ENCODE measurements at places on chromosomes 11 and 22. TPM values are rescaled to one million over a fixed set of nuclear protein-coding genes. Genes with fewer than 3 reads are reported as not detected.

Gene C11orf97
- total RNA-seq: not detected

Gene TMEM86A
- total RNA-seq: 1.7 TPM

GRCh38 chr22:24401931-24402367, 25.4 kb upstream of the ADORA2A start:
- no peaks in the 10 kb centered on the region for H3K4me1 ChIP-seq
- H3K36me3 ChIP-seq: peaks cover 3% of the 10 kb centered on the region
- H3K4me3 ChIP-seq: no peak overlapping the region
- no peak for DNase-seq

GRCh38 chr11:59754494-59754858, 700 bp upstream of the STX3 start:
- no peaks in the 10 kb centered on the region for H3K27me3 ChIP-seq
- DNase-seq: no peak
- H3K27ac ChIP-seq: no peak overlapping the region
- no peaks in the 10 kb centered on the region for H3K36me3 ChIP-seq
- H3K4me3 ChIP-seq: peak overlapping the region; percentile 88
- peaks cover 7% of the 10 kb centered on the region for H3K4me1 ChIP-seq

GRCh38 chr11:47466701-47467250, 17.8 kb upstream of the RAPSN start:
- no peak overlapping the region for H3K27ac ChIP-seq
- H3K4me3 ChIP-seq: no peak overlapping the region
- no peak for DNase-seq
- peaks cover 25% of the 10 kb centered on the region for H3K4me1 ChIP-seq
- no peaks in the 10 kb centered on the region for H3K27me3 ChIP-seq

Gene PRODH
- 27.6 TPM for total RNA-seq

GRCh38 chr11:130301002-130301401, 13.7 kb downstream of the ZBTB44 start:
- peaks cover 3% of the 10 kb centered on the region for H3K4me1 ChIP-seq
- no peaks in the 10 kb centered on the region for H3K36me3 ChIP-seq
- H3K27me3 ChIP-seq: no peaks in the 10 kb centered on the region
- no peak overlapping the region for H3K27ac ChIP-seq
- no peak for DNase-seq

GRCh38 chr22:44676441-44677352, 25.3 kb upstream of the PRR5 start:
- no peaks in the 10 kb centered on the region for H3K27me3 ChIP-seq
- H3K4me1 ChIP-seq: no peaks in the 10 kb centered on the region
- H3K4me3 ChIP-seq: no peak overlapping the region
- no peak for DNase-seq
- no peak overlapping the region for H3K27ac ChIP-seq
- H3K36me3 ChIP-seq: no peaks in the 10 kb centered on the region

Gene BTG4
- total RNA-seq: not detected

Gene ARHGEF17
- 12.9 TPM for total RNA-seq

Gene PLEKHA7
- 25.6 TPM for total RNA-seq

DNA sequence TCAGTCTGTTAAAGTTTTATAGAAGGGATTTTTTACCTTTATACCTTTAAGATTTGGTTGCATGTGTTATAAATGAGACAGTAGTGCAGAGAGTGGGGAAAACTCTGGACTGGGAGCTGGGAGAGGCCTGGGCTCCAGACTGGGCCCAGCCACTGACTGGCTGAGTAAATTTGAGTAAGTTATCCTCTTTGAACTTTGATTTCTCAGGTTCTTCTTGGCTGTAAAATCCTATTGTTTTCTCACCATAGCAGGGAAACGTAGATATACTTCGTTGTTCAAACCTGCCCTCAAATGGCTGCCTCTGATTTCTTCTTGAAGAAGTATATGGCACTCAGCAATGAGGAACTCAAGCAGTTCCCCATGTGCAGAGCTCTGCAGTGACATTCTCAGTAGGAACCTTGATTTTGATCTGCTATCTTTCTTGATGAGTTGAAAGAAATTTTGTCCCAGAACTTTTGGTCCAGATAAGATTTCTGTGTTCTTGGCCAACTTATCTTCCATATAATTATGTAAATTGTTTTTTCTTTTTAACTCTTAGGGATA, 8.8 kb downstream of the BMAL1 start:
- H3K27me3 ChIP-seq: no peaks in the 10 kb centered on the region
- no peak overlapping the region for H3K4me3 ChIP-seq
- DNase-seq: no peak
- H3K27ac ChIP-seq: no peak overlapping the region

- no peaks in the 10 kb centered on the region for H3K4me1 ChIP-seq
- DNase-seq: no peak
- H3K27ac ChIP-seq: no peak overlapping the region
- H3K4me3 ChIP-seq: no peak overlapping the region
- H3K36me3 ChIP-seq: no peaks in the 10 kb centered on the region
Measured at GRCh38 chr11:128463371-128463829, 124.0 kb downstream of the ETS1 start.

DNA sequence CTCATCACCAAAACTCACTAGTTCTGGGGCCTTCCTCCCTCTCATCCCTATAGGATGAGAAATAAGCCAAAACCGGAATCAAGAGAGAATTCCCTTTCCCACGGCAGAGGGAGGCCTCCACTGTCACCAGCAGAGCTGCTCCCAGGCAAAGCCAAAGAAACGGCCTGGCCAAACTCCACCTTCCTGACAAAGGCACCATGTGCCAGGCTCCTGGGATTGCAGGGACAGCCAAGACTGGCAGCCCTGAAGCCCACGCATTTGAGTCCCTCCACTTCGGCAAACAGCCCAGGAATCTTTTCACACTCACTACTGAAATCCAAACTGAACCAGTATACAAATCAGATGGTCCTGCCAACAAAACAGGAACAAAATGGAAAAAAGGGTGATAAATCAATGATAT, 6.1 kb downstream of the SMCO4 start:
- no peaks in the 10 kb centered on the region for H3K27me3 ChIP-seq
- no peak for DNase-seq
- peaks cover 11% of the 10 kb centered on the region for H3K4me1 ChIP-seq
- no peak overlapping the region for H3K27ac ChIP-seq
- no peaks in the 10 kb centered on the region for H3K36me3 ChIP-seq
- H3K4me3 ChIP-seq: no peak overlapping the region

DNA sequence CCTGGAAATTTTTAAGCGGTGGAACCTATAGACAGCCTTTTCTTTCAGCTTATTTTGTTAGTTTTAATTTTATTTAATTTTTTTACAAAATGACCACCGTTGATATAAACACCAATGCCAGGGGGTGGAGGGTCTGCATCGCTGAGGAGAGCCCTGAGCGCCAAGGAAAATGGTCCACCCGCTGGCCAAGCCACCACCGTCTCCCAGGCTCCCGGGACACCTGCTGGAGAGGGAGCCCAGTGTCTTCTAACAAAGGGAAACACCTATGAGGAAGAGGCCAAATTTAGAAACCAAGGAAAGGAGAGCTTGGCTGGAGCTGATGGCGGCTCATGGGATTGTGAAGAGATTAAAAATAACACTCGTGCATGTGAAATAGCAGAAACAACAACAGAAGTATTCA, 288 bp upstream of the KRTAP5-8 start:
- no peaks in the 10 kb centered on the region for H3K27me3 ChIP-seq
- no peaks in the 10 kb centered on the region for H3K4me1 ChIP-seq
- H3K36me3 ChIP-seq: no peaks in the 10 kb centered on the region
- no peak overlapping the region for H3K27ac ChIP-seq
- no peak overlapping the region for H3K4me3 ChIP-seq
- no peak for DNase-seq

GRCh38 chr11:64629796-64630562, 39.0 kb downstream of the SLC22A12 start:
- H3K27me3 ChIP-seq: peaks cover 19% of the 10 kb centered on the region
- peak; percentile 100 for DNase-seq
- H3K4me1 ChIP-seq: peaks cover 5% of the 10 kb centered on the region
- H3K27ac ChIP-seq: no peak overlapping the region

GRCh38 chr11:13216019-13216710, 61.4 kb upstream of the BMAL1 start:
- no peaks in the 10 kb centered on the region for H3K27me3 ChIP-seq
- H3K36me3 ChIP-seq: no peaks in the 10 kb centered on the region
- no peak overlapping the region for H3K4me3 ChIP-seq
- DNase-seq: peak; percentile 56
- 0 out of 2 replicates have a peak, but pooled peaks cover 3% of the 10 kb centered on the region for H3K4me1 ChIP-seq
- no peak overlapping the region for H3K27ac ChIP-seq

Gene CELF1
- total RNA-seq: 194 TPM

Gene CARD10
- total RNA-seq: 14.6 TPM

Gene CYTH4
- total RNA-seq: not detected

GRCh38 chr11:118979434-118979833, 7.9 kb downstream of the FOXR1 start:
- no peaks in the 10 kb centered on the region for H3K4me1 ChIP-seq
- H3K27me3 ChIP-seq: no peaks in the 10 kb centered on the region
- DNase-seq: no peak

Gene SYCE3
- total RNA-seq: not detected

Gene YPEL4
- total RNA-seq: 0.13 TPM

Gene CHADL
- 0.84 TPM for total RNA-seq

DNA sequence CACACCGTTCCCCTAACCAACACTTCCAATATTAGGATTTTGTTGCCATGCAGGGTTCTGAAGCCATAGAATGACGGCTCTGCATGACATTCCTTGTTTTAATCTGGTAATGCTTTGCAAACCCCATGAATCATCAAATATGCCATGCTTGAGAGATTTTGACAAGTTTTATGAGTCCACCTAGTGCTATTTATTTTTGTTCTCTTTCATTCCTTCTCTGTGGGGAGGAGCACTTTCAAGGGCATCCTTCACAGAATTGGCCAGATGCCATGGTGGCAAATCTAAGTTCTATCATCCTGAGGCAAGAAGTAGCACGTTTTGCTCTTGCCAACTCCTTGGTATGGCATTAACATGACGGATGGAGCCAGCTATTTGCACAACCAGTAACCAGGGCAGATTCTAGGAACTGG, 268.4 kb downstream of the FAM76B start:
- no peak overlapping the region for H3K27ac ChIP-seq
- H3K36me3 ChIP-seq: no peaks in the 10 kb centered on the region
- H3K27me3 ChIP-seq: no peaks in the 10 kb centered on the region
- no peak for DNase-seq
- no peak overlapping the region for H3K4me3 ChIP-seq

DNA sequence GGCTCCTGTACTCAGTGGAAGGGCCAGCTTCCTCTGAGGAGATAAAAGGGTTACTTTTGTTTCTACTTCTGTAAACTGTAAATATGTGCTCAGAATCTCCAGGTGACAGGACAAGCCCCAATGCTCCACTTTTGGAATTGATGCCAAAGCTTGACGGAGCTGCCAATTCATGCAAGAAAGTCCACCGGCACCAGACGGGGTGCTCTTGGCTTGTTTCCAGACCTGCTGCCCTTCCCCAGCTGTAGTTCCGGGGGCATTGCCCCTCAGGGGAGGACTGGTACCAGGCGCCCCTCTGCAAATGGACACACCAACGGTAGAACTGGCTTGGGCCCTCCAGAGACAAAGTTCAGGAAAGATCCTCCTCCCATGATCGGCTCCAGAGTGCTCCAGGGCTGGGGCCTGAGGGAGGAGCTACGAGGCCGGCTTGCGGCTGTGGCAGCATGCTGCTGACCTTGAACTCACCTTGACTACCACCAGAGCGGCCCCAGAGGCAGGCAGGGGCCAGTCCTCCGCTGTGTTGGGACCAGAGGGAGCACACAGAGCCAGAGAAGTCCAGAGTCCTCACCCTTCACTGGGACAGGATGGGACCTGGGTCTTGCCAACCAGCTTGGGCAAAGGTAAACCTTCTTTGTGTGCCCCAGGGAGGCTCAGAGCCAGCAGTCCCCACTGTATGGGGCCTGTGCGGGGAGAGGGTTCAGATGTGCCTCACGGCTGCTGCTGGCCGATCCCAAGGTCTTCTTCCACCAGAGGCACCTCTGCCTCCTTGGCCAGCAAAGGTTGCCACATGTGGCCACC, 17.8 kb upstream of the OAF start:
- H3K4me3 ChIP-seq: no peak overlapping the region
- no peaks in the 10 kb centered on the region for H3K36me3 ChIP-seq
- no peak for DNase-seq
- peaks cover 17% of the 10 kb centered on the region for H3K27me3 ChIP-seq
- H3K27ac ChIP-seq: no peak overlapping the region
- peaks cover under 1% of the 10 kb centered on the region for H3K4me1 ChIP-seq

- no peak overlapping the region for H3K4me3 ChIP-seq
- no peak for DNase-seq
- H3K27me3 ChIP-seq: no peaks in the 10 kb centered on the region
- H3K27ac ChIP-seq: no peak overlapping the region
Measured at GRCh38 chr11:111148953-111149352, 96.6 kb upstream of the POU2AF2 start.

DNA sequence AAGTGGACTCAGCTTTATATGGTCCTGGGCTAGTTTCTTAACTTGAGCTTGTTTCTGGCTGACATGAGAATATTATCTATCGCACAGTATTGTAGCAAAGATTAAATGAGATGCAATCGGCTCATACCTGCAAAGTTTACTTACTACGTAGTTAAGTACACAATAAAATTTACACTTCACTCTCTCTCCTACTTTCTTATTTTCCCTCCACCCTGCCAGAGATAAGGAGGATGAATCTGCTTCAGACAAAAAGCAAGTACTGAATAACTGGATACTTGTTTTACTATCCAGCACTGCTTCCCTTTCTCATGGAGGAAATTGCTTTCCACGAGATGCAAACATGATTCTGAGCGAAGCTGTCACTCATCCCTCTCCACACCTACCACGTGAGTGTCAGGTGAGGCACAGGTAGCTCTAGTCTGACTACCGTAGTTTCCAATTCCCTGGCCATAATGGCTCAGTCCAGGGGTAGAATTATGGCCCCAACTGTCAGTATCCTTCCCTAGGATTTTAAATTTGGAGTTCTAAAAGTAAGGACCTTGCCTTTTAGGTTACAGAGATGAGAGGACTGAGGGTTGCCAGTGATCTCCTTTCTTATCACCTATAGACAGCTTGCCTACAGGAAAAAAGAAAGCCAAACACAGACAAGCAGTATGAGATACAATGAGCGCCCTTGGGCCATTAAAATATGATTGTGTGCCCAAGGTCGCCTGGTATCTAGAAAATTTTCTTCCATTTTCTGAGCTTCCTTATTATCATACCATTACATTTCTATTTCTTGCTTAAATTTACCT, 39.8 kb downstream of the GAB2 start:
- no peaks in the 10 kb centered on the region for H3K4me1 ChIP-seq
- H3K4me3 ChIP-seq: no peak overlapping the region
- no peak overlapping the region for H3K27ac ChIP-seq
- DNase-seq: no peak

- H3K36me3 ChIP-seq: peaks cover 16% of the 10 kb centered on the region
- DNase-seq: peak; percentile 50
- H3K4me1 ChIP-seq: no peaks in the 10 kb centered on the region
Measured at GRCh38 chr11:206526-207207, 532 bp downstream of the BET1L start.

Gene THY1
- 286 TPM for total RNA-seq

DNA sequence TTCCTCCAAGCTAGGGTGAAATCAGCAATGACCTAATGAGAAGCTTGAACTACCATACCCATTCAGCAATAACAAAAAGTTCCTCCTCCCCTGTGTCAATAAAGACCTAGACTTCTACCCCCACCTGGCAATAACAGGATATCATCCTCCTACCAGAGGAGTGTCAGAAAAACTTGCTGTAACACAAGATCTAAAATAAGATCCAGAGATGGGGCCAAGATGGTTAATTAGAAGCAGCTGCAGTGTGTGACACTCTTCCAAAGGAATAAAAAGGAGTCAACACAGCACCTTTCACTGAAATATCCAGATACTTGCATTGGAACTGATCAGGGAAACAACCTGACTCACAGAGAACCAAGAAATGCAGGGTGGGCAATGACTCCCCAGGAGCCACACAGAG, 84.4 kb upstream of the ARHGAP42 start:
- H3K36me3 ChIP-seq: no peaks in the 10 kb centered on the region
- H3K4me3 ChIP-seq: no peak overlapping the region
- H3K27ac ChIP-seq: no peak overlapping the region
- H3K27me3 ChIP-seq: no peaks in the 10 kb centered on the region
- DNase-seq: no peak
- no peaks in the 10 kb centered on the region for H3K4me1 ChIP-seq

Gene TEX12
- not detected for total RNA-seq

All from H1 (cell line).